ENCODE measurements at places on chromosomes 2 and 18.

GRCh38 chr18:62479574-62479973, 43.3 kb upstream of the ZCCHC2 start:
- DNase-seq, result no peak

GRCh38 chr2:149028891-149029290, 9.6 kb upstream of the LYPD6B start:
- DNase-seq, result no peak

- DNase-seq, result no peak
Measured at GRCh38 chr2:143133783-143134182, 4.6 kb downstream of the ARHGAP15 start.

DNA sequence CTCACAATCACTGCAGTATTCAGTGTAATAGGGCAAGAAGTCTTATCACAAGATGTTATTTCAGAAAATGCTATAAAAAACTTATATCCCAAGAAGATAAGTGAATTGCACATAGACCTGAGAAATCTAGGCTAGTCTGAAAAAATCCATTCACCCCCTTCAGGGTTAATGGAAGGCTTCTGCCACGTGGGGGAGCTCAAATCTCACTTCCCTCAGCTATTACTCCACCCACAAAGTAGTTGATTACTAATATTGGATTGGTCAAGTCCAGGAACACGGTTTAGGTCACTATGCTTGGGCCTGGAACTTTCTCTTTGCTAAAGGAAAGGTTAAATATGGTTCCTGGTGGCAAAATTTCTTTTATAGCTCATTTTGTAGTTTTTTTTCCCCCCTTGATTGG, 51.2 kb upstream of the ADAM23 start:
- DNase-seq, result peak; percentile 68

- no peak for DNase-seq
Measured at GRCh38 chr18:9563331-9563730, 51.0 kb downstream of the PPP4R1 start.

GRCh38 chr2:75680402-75680801, 30.3 kb downstream of the GCFC2 start:
- no peak for DNase-seq

DNA sequence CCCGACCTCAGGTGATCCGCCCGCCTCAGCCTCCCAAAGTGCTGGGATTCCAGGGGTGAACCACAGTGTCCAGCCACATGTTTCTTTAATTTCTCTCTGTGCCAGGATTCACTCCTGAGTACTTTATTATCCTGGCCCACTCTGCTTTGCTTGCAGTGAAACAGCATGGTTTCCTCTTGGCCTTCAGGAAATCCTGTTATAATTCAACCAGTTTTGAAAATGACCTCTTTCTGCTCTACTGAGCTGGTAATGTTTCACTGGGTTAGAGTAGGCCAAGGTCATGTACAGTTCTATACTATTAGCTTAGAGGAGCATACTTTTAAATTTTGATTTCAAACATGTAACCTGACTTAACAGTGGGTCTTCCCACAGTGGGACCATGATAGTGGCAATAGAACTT, 90.6 kb upstream of the PELI1 start:
- DNase-seq, result peak; percentile 82

DNA sequence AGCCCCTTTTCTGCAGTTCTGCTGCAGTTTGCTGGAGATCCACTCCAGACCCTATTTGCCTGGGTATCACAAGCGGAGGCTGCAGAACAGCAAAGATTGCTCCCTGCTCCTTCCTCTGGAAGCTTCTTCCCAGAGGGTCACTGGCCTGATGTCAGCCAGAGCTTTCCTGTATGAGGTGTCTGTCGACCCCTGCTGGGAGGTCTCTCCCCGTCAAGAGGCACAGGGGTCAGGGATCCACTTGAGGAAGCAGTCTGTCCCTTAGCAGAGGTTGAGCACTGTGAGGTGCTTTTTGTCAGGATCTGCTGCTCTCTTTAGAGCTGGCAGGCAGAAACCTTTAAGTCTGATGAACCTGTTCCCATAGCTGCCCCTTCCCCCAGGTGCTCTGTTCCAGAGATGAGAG, 42.0 kb upstream of the MYL1 start:
- no peak for DNase-seq

- DNase-seq, result no peak
Measured at GRCh38 chr18:3598581-3598980, 148.6 kb downstream of the TGIF1 start.

GRCh38 chr2:169038338-169038757, 7.2 kb upstream of the ABCB11 start:
- peak; percentile 5 for DNase-seq

DNA sequence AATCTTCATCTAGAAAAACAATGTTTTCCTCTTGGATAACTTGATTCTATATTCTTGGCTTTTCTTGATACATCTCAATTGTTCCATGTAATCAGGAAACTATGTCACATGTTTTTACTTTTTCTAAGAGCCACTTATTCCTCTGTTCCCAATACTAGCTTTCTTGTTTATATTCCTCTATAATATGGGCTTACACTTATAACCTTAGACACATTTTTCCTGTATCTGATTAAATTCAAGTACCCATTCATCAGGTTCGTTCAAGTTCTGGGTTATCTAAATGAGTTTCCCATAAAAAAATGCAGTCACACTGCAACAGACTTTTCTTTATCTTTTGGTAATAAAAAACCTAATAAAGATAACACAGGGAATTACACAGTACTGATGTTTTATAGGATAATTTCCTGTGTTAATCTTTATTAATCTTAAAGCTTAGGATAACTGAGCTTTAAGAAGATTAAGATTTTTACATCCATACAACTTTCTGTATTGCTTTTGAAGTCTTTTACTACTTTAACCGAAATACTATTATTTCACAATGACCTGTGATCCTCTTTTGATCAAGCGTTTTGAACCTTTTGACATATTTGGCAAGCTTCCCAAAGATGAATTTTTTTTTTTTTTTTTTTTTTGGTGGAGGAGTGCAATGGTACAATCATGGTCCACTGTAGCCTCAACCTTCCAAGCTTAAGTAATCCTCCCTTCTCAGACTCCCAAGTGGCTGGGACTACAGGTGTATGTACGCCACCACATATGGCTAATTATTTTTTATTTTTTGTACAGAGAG, 44.3 kb upstream of the C2orf66 start:
- DNase-seq, result no peak

DNA sequence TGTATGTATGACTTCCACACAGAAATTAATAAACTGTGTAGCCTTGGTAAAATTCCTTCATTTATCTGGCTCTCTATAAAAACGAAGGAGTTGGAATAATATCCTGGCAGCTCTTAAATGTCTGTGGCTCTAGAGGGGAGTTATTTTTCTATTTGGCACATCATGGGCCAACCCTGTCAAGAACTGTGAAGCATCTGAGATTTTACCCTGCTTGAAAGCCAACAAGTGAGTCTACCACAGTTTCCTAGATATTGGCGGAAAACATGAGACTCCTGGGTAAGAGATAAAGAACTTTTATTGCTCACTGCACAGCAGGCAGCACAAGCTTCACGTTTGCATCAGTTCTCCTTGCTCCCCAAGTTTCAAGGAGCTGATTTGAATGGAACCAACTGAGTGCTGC, 346.7 kb upstream of the CYRIA start:
- no peak for DNase-seq

- DNase-seq, result no peak
Measured at GRCh38 chr2:54526226-54526879, 70.2 kb downstream of the SPTBN1 start.

All from dermis microvascular lymphatic vessel endothelial cell (primary cell).